ENCODE measurements at places on chromosomes 6 and 20. TPM values are rescaled to one million over a fixed set of nuclear protein-coding genes. Genes with fewer than 3 reads are reported as not detected.

Gene DSP
- 6.9 TPM for total RNA-seq

Gene AVP
- total RNA-seq, result not detected

Gene FAM162B
- total RNA-seq, result 1.2 TPM

Gene PRR18
- total RNA-seq, result under 0.01 TPM

Gene C20orf96
- total RNA-seq, result 7.3 TPM

Gene TMEM217
- total RNA-seq, result 1.2 TPM

Gene CEP57L1
- 97.4 TPM for total RNA-seq

Gene TMC2
- total RNA-seq, result 4.5 TPM

Gene KCNS1
- 1.2 TPM for total RNA-seq

Gene BPI
- total RNA-seq, result under 0.01 TPM

Gene CYP21A2
- under 0.01 TPM for total RNA-seq

Gene LST1
- total RNA-seq, result 1.2 TPM

Gene FBXO30
- total RNA-seq, result 92.9 TPM

Gene DDX27
- 19.6 TPM for total RNA-seq

Gene ABHD16A
- total RNA-seq, result 41.6 TPM

Gene OXT
- total RNA-seq, result not detected

Gene VNN1
- total RNA-seq, result under 0.01 TPM

Gene COL19A1
- total RNA-seq, result 3.7 TPM

Gene ARFGEF2
- 26.9 TPM for total RNA-seq

Gene PHACTR1
- 28.1 TPM for total RNA-seq

Gene CAGE1
- total RNA-seq, result not detected

Gene CCN6
- total RNA-seq, result not detected

Gene CFAP61
- total RNA-seq, result 2.0 TPM

Gene PREX1
- 18.8 TPM for total RNA-seq

Gene SH3BGRL2
- 23.6 TPM for total RNA-seq

Gene MYLK4
- 0.41 TPM for total RNA-seq

Gene PDE10A
- total RNA-seq, result 126 TPM

Gene PEX3
- total RNA-seq, result 33.8 TPM

Gene PPP1R16B
- total RNA-seq, result 10.6 TPM

Gene SLC22A3
- 3.3 TPM for total RNA-seq

Gene SRSF12
- 36.7 TPM for total RNA-seq

Gene FAM184A
- 30.2 TPM for total RNA-seq

Gene BPIFB3
- not detected for total RNA-seq

Gene MDFI
- total RNA-seq, result 11.4 TPM

Gene LRFN2
- 24.1 TPM for total RNA-seq

Gene CYP39A1
- 2.9 TPM for total RNA-seq

Gene OR2J3
- total RNA-seq, result not detected

Gene DEFB125
- not detected for total RNA-seq

Gene BHLHE23
- not detected for total RNA-seq

Gene DEFB132
- not detected for total RNA-seq

Gene TSPO2
- total RNA-seq, result 0.82 TPM

Gene MLN
- not detected for total RNA-seq

Gene POU5F1
- not detected for total RNA-seq

Gene LZTS3
- 13.9 TPM for total RNA-seq

Gene TRIM31
- not detected for total RNA-seq

Measured in frontal cortex (tissue), 4 donors.